ENCODE measurements at places on chromosomes 1 and 21.

- DNase-seq = no peak
Observed at GRCh38 chr1:6461051-6461530, 4.9 kb downstream of the TNFRSF25 start.

DNA sequence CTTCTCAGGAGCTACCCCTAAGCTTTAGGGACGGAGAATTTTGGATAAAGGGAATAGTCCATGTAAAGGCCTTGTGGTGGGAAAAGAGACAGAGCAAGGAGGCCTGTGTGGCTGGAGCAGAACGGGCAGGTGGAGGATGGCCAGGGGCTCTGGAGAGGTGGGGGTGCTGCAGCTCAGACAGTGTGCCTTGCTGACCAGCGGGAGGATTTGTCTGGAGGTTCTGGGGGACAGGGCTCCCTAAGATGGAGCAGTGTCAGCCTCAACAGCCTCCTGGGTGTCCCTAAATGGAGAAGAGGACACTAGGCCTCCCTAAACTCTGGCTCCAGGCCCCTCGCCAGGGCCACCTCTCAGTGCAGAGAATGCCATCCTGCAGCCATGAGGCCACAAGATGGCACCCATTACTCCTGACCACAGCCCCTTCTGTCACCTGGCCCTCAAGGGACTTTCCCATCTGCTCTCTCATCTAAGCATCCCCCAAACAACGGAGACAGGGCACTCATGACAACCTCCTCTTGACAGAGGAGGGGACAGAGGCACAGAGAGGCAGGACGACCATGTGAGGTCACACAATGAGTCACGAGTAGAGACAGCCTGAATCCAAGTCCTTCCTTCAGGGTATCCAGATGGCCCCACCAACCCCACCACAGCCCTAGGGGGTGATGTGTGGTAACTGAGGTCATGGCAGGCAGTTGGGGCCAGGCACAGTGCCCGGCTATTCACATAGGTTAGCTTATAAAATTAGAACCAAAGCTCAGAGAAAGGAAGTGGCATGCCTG is 94.7 kb downstream of the DMRTB1 start:
- no peak for DNase-seq

DNA sequence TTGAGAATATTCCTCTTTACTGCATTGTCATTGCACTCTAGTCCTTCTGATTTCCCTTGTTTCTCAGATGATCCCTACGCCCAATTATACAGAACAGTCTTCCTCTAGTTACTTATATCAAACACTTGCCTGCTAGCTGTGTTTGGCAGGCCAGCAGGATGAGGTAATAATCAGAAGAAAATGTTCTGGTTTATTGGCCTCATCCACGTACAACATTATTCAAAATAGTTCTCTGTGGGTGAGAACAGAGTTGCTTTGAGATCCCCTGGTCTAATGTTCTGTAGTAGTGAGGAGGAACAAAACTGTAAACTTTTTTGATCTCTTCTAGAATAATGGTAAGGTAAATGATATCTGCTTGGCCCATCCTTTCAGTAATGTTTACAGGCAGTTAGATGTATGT is 22.3 kb upstream of the C1orf105 start:
- no peak for DNase-seq

DNA sequence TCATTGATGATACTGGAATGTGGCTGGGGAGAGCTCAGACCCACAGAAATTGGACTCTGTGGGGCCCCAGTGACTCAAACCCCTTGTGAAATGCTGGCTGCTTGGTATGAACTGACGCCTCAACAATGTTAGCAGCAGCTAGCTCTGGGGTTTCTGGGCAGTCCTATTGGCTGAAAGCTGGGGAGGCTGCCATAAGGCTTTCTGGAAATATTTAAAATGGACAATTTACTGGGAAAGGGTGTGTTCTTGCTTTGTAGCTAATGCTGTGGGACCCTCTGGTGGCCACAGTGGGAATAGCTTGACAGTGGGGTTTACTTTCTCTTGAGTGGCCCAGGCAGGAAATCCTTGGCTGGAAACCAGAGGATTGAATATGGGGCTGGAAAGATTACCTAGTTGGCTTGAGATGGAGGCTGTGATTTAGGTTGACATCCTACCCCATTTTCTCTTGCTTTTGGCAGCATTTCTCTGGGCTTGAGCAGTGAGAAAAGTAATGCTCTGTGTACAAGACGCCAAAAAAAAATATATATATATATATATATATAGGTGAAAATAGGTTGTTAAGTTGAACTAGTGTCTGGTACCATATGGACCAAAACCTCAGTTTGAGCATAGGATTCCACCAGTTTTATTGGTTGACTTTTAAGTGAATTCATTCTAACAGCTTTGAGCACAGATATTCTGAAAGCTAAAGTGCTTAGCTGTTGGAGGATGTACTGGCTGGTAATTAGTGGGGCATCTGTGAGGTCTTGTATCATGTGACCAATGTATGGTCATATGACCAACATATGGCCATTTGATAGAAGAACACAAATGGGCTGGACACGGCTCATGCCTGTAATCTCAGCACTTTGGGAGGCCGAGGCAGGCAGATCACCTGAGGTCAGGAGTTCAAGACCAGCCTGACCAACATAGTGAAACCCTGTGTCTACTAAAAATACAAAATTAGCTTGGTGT is 8.2 kb upstream of the S100A10 start:
- DNase-seq = peak; percentile 76

- no peak for DNase-seq
Observed at GRCh38 chr1:172003766-172004530, 162.7 kb downstream of the DNM3 start.

- DNase-seq = no peak
Observed at GRCh38 chr1:171902527-171902926, 61.2 kb downstream of the DNM3 start.

GRCh38 chr1:86155051-86155806 is 1.3 kb downstream of the COL24A1 start:
- no peak for DNase-seq

GRCh38 chr1:10733474-10734366 is 62.7 kb downstream of the CASZ1 start:
- DNase-seq = no peak

DNA sequence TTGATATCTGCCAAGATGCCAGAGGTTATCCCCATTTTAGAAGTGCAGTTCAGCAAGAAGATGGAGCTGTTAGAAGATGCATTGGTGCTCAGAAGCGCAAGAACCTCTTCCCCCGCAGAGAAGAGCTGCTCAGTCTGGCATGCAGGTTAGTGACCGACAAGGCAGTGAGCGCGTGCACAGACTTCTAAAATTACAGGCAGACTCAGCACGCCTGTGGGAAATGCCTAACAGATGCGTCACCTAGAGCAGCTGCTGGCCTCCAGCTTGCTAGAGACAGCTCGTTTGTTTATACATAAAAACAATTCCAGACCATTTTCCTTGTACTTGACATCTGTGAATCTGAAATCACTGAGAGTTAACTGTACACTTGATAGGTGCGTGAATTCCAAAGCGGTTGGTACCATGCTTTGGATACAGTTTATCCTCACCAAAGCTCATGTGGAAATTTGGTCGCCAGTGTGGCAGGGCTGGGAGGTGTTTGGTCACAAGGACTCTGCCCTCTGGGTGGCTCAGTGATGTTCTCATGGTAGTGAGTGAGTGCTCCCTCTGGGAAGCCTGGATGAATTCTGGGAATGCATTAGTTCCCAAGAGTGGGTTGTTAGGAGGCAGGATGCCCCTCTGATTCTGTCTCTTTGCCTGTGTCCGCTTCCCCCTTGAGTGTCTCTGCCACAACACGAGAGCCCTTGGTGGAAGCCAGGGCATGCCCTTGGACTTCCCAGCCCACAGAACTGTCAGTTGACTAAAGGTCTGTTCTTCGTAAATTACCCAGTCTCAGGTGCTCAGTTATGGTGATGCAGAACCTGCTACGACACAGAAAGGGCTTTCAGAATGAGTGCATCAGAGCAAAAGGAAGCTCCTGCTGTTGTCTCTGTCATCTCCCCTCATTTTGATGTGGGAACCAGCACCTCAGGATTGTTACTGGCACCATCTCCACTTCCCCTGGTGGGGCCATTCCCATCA is 24.4 kb downstream of the SNAP47 start:
- peak; percentile 92 for DNase-seq

- DNase-seq = peak; percentile 46
Observed at GRCh38 chr1:24393892-24394291, 19.7 kb downstream of the STPG1 start.

GRCh38 chr1:12502336-12503109 is 115.5 kb downstream of the DHRS3 start:
- DNase-seq = no peak

- DNase-seq = no peak
Observed at GRCh38 chr1:69697340-69697739, 129.6 kb downstream of the LRRC7 start.

GRCh38 chr1:202588503-202589189 is 121.6 kb downstream of the SYT2 start:
- no peak for DNase-seq

GRCh38 chr1:7447093-7447492 is 324.0 kb upstream of the VAMP3 start:
- DNase-seq = no peak

- DNase-seq = no peak
Observed at GRCh38 chr1:36365381-36365780, 20.3 kb downstream of the STK40 start.

DNA sequence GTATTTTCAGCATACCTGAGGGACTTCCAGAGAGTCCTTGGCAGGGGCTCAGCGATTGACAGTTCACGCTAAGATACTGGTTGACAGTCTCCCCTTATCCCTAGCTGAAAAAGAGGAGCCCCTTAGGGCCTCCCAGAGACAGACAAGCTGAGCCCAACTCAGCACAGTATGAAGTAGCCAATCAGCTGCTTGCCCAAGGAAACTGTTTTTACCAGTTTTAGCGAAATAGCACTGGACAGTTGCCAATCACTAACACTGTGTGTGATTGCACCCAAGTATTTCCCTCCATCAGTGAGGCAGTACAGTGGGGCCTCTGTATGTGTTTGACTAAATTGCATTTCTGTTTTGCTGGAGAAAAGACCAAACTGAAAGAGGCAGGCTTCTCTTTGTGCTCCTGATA is 27.0 kb downstream of the KHDRBS1 start:
- DNase-seq = no peak

DNA sequence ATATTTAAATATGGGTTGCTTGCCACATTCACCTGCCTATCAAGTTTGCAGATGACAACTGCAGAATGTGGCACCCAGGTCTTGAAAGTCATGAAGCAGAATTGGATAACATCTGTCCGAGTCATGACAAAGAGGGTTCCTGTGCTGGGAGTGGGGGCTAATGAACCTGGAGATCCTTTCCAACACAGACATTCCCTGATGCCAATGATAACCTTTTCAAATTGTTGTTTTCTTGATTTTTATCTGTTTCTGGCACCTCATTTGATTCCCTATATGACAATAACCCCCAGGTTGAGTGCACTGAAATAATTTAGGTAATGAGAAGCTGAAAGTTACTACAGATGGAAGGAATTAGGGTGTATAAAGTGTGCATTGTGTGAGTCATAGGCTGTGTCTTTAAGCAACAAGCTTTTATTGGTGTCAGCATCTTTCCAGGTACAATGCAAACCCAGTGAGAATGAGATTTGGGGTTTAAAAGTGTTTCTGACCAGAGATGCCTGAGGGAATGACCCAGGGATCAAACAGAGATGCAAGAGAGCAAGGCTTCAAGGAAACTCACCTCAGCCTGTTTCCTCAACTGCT is 32.0 kb upstream of the IL10 start:
- DNase-seq = no peak

DNA sequence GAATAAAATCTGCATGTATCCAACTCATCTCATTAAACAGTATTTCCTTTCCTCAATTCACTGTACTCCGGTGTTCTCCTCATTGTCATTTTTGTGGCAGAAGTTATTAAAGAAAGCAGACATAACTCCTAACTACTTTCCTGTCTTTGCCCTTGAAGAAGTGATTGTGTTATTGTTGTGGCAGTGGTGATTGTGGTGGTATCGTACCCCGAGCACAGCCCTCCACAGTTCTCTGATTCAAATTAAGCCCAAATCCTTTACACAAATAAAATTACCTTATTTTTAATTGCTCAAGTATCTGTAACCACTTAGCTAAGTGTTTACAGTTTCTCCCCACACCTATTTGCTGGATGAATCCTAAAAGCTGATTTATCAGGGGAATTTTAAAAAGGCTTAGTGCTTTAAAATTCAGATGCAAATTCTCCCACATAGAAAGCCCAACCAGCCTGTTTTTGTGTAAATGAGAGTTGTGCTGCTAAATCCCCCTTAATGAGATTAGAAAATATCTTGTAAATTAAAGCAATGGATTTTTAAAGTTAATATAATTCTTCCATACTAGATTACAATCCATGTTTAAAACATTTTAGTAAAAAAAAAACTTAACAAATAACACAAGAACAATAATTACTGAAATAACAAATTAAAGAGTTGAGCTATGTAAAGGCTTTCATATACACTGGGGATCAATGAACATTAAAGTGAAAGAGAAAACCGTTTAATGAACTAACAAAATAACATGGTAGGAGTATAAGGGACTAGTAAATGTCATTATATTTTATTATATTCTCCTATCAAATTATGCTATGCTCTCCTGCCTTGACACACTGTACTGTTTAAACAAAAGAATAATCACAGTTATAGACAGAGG is 259.0 kb downstream of the NEGR1 start:
- DNase-seq = no peak

DNA sequence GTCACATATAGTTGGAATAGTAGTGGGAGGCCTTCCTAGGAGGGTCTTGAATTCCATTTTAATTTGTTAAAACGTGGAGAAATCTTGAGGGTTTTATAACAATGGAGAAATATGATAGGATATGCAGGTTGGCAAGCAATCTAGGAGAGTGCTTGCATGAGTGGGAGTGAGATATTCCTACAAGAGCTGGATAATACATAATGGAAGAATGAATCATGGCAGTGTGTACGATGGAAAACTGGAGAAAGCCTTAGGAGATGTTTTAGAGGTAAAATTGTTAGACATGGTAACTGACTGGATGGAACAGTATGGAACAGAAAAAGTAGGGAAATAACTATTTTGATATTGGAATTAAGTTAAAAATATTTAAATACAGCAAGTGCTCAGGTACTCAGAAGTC is 352.4 kb downstream of the PTBP2 start:
- DNase-seq = no peak

GRCh38 chr21:26753822-26754221 is 91.4 kb downstream of the ADAMTS1 start:
- no peak for DNase-seq

DNA sequence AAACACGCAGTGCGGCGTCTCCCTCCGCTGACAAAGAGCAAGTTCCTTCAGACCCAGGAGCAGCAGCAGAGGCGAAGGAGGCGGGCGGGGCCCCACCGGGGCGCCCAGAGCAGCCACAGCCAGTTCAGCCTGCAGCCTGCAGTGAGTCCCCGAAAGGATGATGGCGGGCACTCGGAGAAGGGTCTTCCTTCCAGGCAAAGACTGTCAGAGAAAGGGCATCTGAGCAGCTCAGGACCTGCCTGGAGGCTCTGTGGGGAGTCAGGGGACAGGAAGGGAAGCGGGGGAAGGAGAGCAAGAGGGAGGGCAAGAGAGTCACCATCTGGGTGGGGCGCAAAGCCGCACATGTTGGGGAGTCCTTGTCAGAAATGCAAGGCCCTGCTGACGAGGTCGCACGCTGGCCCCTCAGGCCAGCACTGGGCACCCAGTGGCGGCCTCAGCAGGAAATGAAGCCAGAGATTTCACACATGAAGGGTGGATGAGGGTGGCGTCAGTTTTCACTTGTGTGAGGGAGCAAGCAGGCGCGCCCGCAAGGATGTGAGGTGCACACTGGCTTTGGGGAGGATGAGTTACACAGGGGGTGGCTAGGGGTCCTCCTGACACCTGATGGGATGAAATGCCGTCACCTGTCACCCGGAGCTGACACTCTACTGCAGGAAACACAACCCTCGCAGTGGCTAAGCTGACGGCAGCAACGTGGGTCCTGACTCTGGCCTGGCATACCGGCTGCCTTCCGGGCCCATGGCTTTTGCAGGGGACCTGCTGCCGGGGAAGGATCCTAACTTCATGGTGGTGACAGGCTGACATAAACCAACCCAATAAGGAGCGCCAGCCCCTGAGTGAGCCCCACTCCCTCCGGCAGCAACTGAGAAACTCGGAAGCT is 6.6 kb downstream of the LRRC47 start:
- DNase-seq = no peak
